ENCODE measurements at places on chromosomes 2 and 18.

DNA sequence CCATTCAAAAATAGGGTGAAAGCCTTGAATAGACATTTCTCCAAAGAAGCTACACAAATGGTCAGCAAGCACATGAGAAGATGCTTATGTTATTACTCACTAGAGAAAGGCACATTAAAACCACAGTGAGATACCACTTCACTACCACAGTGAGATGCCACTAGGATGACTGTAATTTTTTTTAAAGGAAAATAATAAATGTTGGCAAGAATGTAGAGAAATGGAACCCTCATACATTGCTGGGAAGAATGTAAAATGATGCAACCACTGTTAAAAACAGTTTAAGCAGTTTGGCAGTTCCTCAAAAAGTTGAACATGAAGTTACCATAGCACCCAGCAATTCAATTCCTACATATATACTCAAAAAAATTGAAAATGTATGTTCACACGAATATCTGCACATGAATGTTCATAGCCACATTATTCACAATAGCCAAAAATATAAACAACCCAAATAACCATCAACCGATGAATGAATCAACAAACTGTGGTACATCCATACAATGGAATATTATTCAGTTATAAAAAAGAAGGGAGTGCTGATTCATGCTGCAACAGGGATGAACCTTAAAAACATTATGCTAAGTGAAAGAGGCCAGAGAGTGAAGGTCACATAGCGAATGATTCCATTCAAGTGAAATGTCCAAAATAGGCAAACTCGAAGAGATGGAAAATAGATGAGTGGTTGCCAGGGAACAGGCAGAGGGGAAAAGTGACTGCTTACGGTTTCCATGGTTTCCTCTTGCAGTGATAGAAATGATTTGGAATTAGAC is 156.2 kb upstream of the NDUFV2 start:
- ATAC-seq = no peak

DNA sequence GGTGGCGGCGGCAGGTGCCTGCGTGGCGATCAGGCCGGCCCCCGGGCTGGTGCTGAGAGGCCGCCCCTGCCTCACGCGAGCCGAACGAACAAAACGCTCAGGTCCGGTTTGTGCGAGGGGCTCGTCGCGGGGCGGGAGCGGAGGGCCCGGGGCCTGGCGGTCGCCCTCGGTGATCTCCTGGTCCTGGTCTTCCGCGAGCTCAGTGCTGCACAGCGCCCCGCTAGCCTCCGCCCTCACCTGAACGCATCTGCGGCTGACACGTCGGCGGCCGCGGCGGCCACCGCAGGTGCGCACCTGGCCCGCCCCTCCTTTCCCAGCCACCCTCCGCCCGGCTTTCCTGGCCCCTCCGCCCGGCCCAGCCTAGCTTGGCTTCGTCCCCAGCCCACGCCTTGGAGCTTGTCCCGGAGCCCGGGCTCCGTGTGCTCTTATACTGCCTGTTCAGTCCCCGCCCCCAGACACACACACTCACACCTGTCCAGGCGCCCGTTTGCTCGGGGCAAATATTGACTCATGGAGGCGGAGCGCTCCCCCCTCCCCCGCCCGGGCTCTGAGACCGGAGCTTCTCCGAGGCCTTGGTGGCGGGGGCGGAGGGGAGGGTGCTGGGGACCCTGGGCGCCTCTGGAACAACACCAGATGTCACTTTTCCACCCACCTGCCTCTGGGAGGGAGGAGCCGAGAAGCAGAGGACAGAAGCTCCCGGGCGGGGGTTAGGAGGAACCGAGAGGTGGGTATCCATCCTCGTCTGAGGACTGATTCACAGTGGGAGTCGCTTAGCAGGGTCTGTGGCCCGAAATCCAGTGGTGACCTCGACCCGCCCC is 8.6 kb upstream of the CRYBA2 start:
- no peak for ATAC-seq

GRCh38 chr18:45441110-45441847 is 174.0 kb upstream of the SLC14A2 start:
- no peak for ATAC-seq

GRCh38 chr18:44098551-44099098 is 582.1 kb upstream of the SETBP1 start:
- no peak for ATAC-seq

- ATAC-seq = no peak
Measured at GRCh38 chr2:51251356-51251755, 219.4 kb upstream of the NRXN1 start.

DNA sequence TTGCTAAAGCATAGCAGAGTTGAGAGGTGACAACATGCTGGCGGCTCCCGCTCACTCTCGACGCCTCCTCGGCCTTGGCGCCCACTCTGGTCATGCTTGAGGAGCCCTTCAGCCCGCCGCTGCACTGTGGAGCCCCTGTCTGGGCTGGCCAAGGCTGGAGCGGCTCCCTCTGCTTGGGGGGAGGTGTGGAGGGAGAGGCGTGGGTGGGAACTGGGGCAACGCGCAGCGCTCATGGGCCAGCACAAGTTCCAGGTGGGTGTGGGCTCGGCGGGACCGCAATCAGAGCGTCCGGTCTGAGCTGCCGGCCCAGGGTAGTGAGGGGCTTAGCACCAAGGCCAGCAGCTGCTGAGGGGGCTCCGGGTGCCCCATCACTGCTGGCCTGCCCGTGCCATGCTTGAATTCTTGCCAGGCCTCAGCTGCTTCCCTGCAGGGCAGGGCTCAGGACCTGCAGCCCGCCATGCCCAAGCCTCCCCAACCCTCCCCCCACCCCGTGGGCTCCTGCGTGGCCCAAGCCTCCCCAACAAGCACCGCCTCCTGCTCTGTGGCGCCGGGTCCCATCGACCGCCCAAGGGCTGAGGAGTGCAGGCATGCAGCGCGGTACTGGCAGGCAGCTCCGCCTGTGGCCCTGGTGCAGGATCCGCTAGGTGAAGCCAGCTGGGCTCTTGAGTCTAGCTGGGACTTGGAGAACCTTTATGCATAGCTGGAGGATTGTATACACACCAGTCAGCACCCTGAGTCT is 2052.8 kb upstream of the CELF4 start:
- ATAC-seq = no peak

DNA sequence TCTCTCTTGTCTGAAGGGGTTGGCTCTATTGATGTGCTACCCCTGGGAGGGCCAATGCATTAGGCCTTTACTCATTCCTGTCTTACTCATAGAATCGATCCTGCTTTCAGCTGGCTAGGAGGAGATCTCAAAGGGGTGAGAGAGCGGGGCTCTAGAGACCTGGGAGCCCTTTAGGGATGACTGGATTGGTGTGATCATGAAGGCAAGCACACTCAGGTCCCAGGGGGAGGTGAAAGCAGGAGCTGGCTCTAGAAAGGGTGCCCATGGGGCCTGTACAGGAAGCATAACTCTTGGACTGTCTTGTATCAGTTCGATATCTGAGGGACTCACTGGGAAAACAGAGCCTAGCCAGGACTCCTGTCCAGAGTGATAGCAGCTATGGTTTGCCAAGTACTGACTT is 47.8 kb downstream of the INPP4A start:
- ATAC-seq = no peak

DNA sequence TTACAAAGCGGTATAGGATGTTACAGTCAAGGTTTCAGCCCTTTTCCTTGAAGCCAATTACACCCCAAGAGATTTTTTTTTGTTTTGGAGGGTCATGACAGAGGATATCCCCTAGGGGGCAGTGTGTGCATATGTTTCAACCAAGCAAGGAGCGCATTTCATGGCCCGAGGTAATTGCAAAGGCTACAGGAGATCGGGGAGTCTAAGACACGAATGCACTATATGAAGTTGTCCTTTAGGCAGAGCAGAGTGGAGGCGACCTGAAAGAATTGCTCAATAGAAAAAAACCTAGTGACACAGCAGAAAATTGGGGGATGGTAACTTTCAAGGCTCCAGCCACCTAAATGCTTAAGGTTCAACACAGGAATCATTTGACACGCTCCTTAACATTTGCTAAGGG is 219.8 kb upstream of the PARD3B start:
- ATAC-seq = peak; percentile 61

- no peak for ATAC-seq
Measured at GRCh38 chr18:45788861-45789260, 36.6 kb upstream of the SIGLEC15 start.

DNA sequence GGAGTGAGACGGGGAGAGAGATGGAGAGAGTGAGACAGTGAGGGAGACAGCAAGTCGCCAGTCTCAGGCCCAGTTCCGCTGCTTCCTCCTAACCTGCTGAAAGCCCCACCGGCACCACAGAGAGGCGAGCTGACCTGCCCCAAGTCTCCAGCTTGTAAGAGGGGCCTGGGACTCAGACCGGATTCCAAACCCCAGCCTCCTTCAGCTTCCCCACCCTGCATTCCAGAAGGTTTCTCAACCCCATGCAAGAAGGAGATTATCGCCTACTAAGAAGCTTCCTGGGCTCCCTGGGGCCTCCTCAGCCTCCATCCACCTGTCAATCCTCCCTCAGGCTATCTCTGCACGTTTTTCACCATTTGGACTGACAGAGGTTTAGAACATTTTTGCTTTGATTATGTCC is 173.1 kb upstream of the RAB6C start:
- ATAC-seq = no peak

GRCh38 chr2:120444691-120445240 is 98.8 kb downstream of the INHBB start:
- no peak for ATAC-seq

DNA sequence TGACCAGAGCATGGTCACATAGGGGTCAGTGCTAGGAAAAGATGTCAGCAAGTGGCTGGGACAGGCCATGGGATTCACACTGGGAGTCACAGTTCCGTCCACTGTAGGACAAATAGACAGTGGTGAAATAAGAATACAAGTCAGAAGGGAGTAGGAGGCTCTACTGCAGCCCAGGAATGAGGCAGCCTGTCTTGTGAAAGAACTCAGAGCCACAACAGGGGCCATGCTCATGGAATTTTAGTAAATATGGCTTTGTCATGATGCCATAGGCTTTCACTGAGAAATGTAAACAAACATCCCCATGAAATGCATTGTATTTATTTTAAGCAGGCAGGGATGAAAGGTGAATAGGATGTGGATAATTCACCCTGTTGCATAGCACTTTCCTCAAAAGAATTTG is 504.3 kb downstream of the SOX11 start:
- no peak for ATAC-seq

DNA sequence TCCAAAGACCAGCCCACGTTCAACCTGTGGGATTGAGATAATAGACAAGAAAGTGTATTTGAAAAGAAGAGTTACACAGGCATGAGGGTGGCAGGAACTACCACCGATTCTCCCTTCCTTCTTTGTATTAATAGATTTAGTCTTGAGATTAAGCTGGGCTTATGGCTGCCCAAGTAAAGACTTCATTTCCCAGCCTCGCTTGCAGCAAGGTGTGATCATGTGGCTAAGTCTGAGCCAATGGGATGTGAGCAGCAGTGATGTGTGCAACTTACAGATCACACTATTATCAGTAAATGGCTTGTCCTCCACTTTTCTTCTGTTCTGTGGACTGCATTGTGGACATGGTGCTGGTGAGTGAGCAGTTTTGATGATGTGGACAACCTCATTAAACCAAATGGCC is 101.7 kb downstream of the POLR1A start:
- no peak for ATAC-seq

DNA sequence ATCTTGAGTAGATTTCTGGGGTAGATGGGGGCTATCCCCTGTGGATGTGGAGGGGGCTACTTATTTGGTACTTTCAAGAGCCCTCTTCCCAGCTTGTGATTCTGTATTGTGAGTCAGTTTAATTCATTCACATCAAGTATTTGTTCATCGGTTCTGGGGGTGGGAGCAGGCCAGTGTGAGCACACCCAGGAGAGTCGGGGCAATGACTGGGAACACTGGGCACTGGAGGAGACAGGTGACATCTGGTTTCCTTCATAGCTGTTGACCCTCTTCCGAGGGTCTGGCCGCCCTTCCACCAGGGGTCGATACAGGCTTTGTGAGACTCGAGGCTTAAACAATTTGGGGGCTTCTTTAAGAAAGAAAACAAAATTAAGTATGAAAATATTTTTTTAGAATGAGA is 2.5 kb upstream of the TOGARAM2 start:
- no peak for ATAC-seq

DNA sequence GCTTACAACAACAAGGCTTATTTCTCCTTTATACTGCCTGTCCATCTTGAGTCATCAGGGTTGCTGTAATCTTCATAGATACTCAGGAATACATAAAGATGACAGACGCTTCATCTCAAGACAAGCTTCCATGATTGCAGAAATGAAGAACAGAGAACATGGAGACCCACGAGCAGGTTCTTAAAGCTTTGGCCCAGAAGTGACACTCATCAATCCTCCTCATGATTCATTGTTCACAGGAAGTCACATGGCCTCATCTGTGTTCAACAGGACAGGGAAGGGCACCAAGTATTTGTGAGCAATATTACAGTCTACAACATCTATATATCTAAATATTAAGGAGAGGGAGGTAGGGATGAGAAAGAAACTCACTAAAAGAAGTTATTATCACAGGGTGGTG is 36.5 kb upstream of the PGAP1 start:
- ATAC-seq = no peak

GRCh38 chr18:38307914-38308313 is 742.3 kb upstream of the CELF4 start:
- ATAC-seq = no peak

- ATAC-seq = peak; percentile 49
Measured at GRCh38 chr2:205696927-205697441, 14.7 kb downstream of the NRP2 start.

GRCh38 chr2:145524836-145525235 is 1004.9 kb upstream of the ZEB2 start:
- ATAC-seq = no peak

DNA sequence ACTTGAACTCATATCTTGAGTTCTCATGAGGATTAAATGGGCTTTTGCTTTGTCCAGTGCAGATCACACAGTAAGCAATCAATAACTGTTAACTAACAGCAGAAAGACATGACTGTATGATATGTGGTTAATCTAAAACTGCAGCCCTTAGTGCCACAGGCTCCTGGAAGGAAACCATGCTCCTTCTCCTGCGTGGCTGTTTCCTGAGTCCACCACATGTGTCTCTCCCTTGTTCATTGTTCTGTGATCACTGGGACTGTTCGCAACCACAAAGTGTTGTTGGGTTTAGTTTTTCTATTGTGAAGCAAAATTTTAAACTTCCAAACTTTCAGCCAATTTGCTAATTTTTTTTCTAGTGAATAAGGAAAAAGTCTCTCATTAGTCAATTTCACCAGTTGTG is 130.9 kb upstream of the PTPRM start:
- no peak for ATAC-seq

DNA sequence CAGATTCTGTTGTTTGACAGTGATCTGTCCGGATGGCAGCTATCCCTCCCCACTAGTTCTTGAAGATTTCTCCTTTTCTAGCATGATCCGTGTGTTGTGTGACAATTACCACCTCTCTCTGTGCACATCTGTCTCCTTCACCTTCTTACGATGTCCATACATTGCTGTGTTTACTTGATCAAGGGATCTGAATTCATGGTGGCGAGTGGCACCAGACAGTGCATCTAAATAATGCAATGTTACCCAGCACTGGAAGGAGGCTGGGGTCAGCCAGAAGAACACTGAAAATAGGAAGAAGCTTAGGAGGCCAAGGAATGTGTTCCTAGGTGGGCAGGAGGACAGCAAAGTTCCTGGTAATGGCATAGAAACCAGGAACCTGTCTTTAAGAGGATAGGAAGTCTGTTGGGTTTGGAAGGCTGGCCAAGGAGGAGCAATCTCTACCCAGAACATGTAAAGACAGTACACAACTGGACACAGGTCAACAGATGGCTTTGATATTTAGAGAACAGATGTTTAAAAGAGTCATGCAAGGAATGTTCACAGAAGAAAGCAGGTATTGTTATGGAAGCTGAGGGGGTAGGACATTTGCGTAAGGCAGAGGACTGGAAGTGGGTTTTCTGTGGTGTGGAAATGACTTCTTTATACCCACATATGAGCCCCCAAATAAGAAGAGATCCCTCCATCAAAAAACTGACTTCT is 126.4 kb downstream of the HRH4 start:
- no peak for ATAC-seq

Measured in gastroesophageal sphincter (tissue), 4 donors.